ENCODE measurements at places on chromosomes 16 and 17. TPM values are rescaled to one million over a fixed set of nuclear protein-coding genes. Genes with fewer than 3 reads are reported as not detected.

DNA sequence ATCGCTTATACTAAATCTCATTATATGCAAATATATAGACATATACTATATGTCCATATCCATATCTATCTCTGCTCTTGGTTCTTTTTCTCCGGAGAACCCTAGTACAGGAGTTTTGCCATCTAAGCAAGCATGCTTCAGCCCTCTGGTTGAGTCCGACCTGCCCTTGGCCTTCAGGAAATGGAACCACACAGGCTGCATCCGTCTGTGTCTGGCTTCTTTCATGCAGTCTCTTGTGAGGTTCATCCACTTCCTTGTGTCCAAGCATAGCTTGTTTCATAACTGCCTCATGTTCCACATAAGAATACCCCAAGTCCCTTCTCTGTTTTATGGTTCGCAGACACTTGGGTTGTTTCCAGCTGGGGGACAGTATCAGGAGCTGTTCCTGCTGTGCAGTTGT is 16.8 kb downstream of the SNX20 start:
- H3K27ac ChIP-seq = no peak overlapping the region
- no peaks in the 10 kb centered on the region for H3K36me3 ChIP-seq
- H3K4me1 ChIP-seq = peaks cover 18% of the 10 kb centered on the region
- no peak overlapping the region for H3K4me3 ChIP-seq

CA5A gene
- not detected for total RNA-seq

DNA sequence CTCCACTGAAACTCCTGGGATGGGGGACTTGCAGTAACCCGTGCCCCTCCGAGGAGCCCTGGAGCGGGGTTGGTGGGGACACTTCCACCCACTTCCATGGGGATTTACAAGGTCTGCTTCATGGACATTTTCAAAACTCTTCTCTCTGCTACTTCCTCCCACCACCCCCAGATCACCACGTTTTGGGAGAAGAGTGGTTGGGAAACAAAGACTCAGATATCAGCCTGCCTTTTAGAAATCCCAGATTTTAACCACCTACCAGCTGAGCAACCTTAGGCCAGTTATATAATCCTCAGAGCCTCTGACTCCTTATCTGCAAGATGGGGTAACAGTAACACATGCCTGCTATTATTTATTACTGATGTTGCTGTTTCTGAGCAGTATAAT is 184.8 kb downstream of the CCDC182 start:
- no peaks in the 10 kb centered on the region for H3K4me1 ChIP-seq
- DNase-seq = no peak
- no peaks in the 10 kb centered on the region for H3K27me3 ChIP-seq
- no peaks in the 10 kb centered on the region for H3K36me3 ChIP-seq
- H3K27ac ChIP-seq = no peak overlapping the region
- H3K4me3 ChIP-seq = no peak overlapping the region

DNA sequence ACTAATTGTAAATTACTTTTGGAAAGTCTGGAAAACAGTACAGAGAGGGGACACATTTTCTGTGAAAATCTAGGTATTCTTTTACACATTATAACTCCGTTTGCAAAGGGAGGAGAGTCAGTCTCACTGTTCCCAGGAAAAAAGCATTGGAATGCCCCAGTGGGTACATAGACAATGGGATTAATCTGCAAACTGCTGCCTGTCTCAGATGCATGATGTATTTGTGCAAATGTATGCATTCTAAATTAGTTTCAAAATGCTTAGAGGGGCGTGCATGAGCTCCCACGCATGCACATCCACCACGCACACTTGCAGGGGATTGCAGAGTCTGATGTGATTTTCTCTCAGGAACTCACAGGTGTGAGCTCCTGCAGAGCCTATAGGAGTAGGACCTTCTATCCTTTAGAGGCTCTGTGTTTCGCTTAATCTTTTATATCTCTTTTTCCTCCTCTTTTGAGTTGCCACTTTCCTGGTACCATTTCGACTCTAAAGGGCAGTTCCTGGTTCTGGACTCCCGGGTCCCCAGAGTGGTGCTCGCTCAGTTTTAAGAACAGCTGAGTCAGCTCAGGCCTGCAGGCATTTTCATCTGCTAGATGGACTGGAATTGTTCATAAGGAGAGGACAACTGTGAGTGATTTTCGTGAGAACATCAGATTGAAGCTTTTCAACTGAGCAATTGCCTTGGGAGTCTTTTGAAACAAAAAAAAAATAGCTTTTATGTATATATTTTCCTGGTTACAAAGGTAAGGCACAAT is 1.1 kb downstream of the BCO1 start:
- DNase-seq = no peak
- H3K27me3 ChIP-seq = no peaks in the 10 kb centered on the region
- H3K27ac ChIP-seq = peak overlapping the region; percentile 89
- no peaks in the 10 kb centered on the region for H3K36me3 ChIP-seq
- no peak overlapping the region for H3K4me3 ChIP-seq

CPNE7 gene
- total RNA-seq = 2.1 TPM

DNA sequence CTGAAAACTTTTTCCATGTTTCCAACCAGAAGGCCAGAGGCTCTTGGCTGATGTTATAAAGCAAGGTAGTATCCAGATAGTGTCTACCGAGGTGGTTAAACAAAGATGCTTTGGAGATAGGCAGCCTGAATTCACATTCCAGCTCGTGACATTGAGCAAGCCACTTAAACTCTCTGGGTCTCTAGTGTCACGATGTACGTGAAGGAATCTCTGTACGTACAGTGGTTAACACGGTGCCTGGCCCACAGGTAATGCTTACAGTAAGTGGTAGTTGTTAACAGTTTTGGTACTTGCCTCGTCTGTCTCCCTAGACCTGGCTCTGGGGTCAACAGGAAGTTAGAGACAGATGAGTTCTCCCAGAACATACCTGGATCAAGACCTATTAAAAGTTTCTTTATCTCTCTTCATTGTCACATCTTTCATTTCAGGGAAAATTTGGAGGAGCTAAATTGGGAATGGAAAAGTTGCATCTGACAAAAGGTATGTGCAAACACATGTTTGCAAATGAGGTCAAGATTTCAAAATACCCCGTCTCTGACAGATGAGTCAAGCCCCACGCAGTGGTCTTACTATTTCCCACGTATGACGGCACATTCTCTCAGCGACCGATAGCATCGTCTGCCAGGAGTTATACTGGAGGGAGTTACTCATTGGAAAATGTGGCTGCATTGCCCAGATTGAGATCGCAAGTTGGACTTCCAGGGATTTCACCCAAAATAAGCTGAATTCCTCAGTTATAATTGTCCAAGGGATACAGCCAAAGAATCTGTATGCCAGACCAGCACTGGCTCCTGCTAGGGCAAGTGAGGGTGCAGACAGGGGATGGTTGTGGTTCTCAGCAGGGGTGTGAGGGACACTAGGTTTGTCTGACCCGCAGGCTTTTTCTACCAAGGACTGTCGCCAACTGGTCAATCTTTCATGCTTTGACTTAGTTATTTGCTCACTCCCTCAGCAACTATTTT is 18.9 kb upstream of the MYH10 start:
- H3K27me3 ChIP-seq = no peaks in the 10 kb centered on the region
- no peak overlapping the region for H3K27ac ChIP-seq
- no peaks in the 10 kb centered on the region for H3K4me1 ChIP-seq
- no peaks in the 10 kb centered on the region for H3K36me3 ChIP-seq
- H3K4me3 ChIP-seq = no peak overlapping the region

GRCh38 chr17:65190467-65191097 is 53.4 kb downstream of the RGS9 start:
- no peaks in the 10 kb centered on the region for H3K27me3 ChIP-seq
- no peak overlapping the region for H3K4me3 ChIP-seq
- no peaks in the 10 kb centered on the region for H3K36me3 ChIP-seq
